ENCODE measurements at places on chromosomes 12 and 14.

DNA sequence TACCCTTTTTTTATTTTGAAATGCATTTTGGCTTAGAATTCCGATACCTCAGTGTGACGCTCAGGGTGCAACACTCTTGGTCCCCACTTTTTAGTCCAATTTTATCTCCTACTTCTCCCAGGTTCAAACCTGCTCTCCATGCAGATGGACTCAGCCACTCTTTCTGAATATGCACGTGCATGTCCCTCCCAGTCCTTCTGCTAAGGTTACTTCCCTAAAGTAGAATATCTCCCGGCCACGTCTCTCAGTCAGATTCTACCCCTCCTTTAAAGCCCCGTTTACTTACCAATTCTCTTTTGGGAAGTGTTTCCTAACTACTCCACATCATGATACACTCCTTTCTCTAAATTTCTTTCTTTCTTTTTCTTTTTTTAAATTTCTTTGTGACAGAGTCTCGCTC lies 15.5 kb upstream of the PARP11 start:
- no peak for DNase-seq

- DNase-seq, result no peak
Observed at GRCh38 chr14:67533754-67534085, 630 bp downstream of the PLEKHH1 start.

DNA sequence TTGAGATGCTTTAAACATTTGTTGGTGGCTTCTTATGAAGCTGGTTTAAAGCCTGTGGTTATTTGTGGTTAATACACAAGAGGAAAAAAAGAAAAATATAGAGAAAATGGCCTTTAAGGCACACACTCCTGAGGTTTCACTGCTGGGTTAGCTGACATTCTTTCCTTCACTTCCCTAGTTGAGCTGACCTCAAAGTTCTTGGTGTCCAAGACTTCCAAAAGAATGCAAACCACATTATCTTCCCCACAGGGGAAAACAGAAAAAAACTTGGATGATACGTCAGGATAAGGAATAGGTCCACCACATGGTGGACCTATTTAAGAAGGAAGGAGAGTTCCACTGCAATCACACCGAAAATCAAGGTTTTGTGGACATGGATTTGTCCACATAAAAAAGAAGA lies 94.3 kb downstream of the SLC25A21 start:
- DNase-seq, result no peak

DNA sequence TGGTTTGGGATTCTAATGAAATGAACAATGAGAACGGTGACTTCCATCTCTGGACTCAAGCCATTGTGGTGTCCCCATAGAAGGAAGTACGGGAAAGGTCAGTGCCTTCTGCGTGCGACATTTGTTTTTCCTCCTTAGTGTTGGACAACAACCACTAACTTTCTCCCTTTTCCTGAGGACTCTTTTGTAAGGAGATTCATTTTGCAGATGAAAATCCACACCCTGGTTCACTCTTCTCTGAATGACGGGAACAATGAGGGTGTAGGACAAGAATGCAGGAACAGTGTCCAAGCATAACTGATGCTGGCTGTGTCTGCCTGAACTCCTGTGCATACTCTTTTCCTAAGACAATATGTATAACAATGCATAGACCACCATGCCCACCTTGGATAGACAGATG lies 176.4 kb downstream of the STXBP6 start:
- no peak for DNase-seq

GRCh38 chr12:25100194-25101091 lies 94.5 kb downstream of the DNAI7 start:
- DNase-seq, result no peak

GRCh38 chr12:54586620-54587019 lies 1.8 kb downstream of the PPP1R1A start:
- no peak for DNase-seq
